ENCODE measurements at places on chromosomes 7 and 10. TPM values are rescaled to one million over a fixed set of nuclear protein-coding genes. Genes with fewer than 3 reads are reported as not detected.

The RBP4 gene
- polyA plus RNA-seq: not detected

DNA sequence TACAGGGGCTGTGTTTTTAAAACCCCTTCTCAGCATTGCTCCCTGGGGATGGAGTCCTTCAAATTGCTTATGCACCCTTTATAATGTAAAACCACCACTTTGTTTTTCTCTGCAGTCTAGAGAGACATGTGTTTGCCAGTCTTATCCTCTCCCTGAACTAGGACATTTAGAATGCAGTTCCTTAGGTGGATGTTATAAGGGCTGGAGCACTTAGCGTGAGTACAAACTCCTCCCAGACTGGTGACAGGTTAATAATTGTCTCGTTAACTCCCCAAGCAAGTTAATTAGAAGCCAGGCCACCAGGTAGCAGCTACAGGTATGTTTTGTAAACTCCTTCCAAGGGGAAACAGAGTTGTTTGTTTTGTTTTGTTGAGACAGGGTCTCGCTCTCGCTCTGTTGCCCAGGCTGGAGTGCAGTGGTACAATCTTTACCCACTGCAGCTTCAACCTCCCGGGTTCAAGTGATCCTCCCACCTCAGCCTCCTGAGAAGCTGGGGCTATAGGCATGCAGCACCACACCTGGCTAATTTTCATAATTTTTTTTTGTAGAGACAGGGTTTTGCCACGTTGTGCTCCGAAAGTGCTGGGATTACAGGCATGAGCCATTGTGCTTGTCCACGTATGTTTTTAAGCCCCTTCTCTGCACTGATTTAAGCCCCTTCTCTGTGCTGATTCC, 100.2 kb downstream of the FAM107B start:
- no peaks in the 10 kb centered on the region for H3K4me1 ChIP-seq
- H3K36me3 ChIP-seq: no peaks in the 10 kb centered on the region
- H3K4me3 ChIP-seq: no peak overlapping the region
- no peaks in the 10 kb centered on the region for H3K27me3 ChIP-seq
- no peak overlapping the region for H3K27ac ChIP-seq

DNA sequence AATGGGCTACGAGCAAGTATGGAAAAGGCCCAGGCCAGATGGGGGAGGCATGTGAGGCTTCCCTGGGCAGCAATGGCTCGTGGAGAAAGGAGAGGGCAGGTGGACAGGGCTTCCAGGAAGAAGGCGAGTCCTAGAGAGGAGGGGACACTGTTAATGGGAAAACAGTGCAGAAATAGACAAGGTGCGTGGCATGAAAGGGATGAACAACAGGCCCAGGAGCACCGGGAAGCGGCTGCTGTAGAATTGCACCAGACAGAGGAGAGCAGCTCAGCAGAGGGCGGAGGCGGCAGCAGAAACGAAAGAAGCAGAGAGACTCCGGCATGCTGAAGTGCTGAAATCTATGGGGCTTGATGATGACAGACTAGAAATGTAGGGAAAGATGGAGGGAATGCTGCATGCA, 102.1 kb downstream of the PIP4K2A start:
- H3K27ac ChIP-seq: peak overlapping the region; percentile 71
- peak; percentile 50 for DNase-seq
- peak overlapping the region; percentile 53 for H3K4me3 ChIP-seq
- H3K36me3 ChIP-seq: peaks cover 12% of the 10 kb centered on the region
- peaks cover 95% of the 10 kb centered on the region for H3K4me1 ChIP-seq

DNA sequence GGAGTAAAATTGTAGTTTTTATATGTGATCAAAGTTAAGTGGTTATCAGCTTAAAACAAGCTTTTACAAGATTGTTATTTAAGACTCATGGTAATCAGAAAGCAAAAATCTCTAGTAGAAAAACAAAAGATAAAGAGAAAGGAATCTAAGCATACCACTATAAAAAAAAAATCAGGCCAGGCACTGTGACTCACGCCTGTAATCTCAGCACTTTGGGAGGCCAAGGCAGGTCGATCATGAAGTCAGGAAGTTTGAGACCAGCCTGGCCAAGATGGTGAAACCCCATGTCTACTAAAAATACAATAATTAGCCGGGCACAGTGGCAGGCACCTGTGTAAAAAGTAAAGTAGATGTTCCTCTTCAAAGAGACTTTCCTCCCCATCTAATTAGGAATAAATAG, 265.9 kb upstream of the NRP1 start:
- H3K27ac ChIP-seq: no peak overlapping the region
- H3K4me1 ChIP-seq: no peaks in the 10 kb centered on the region
- no peak overlapping the region for H3K4me3 ChIP-seq
- DNase-seq: no peak

GRCh38 chr7:134845461-134845860, 66.0 kb downstream of the CALD1 start:
- no peak for DNase-seq
- H3K27ac ChIP-seq: no peak overlapping the region
- no peak overlapping the region for H3K4me3 ChIP-seq
- no peaks in the 10 kb centered on the region for H3K4me1 ChIP-seq

DNA sequence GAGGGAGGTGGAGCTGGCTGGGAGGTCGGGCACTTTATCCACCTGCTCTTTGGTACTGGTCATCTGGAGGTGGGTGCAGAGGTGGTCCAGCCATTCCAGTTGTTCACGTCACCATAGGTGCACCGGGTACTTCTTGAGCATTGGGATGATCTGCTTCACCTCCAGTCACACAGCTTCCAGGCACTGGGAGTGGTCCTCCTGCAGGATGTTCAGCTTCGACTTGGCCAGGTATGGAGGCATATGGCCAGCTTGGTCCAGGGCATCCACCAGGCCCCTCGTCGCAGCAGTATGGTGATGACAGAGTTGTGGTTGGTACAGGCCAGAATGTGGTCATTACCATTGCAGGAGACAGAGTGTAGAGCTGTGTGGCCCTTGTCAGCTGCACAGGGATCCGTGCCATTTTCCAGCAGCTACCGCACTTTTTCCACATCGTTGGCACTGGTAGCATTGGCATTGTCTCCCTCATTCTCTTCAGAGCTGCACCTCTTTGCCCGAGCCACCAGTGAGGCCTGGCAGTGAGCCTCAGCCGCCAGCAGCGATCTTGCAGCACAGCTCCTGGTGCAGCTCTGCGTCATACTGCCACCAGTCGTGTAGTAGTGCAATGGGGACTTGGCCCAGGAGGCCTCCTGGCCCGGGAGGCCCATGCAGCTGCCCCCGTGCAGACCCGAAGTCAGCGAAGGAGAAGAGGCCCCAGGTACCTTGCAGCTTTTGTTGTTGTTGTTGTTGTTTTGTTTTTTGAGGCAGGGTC, 150.9 kb downstream of the ZNF22 start:
- H3K36me3 ChIP-seq: no peaks in the 10 kb centered on the region
- DNase-seq: no peak

GRCh38 chr7:92753614-92754013, 82.8 kb downstream of the CDK6 start:
- H3K27ac ChIP-seq: no peak overlapping the region
- no peaks in the 10 kb centered on the region for H3K36me3 ChIP-seq
- no peak overlapping the region for H3K4me3 ChIP-seq
- DNase-seq: no peak
- no peaks in the 10 kb centered on the region for H3K27me3 ChIP-seq

DNA sequence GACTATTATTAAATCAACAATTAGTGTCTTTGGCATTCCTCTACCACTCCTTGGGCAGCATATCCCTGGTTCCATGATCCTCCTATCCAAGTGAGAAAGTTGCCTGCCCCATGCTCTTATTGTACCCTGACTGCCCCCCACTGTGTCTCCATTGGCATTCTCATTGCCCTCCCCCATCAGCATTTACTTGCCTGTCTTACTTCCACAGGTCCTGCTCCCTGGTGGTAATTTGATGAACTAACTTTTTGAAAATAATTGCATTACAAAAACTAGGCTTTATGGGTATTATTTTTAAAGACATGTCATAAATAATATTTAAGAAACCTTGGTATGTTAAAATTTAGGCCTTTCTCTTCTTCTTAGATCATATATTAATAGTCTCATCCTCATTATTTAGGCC, 346.4 kb downstream of the PCLO start:
- DNase-seq: no peak
- no peaks in the 10 kb centered on the region for H3K36me3 ChIP-seq
- H3K4me3 ChIP-seq: no peak overlapping the region
- H3K4me1 ChIP-seq: no peaks in the 10 kb centered on the region
- no peak overlapping the region for H3K27ac ChIP-seq
- H3K27me3 ChIP-seq: no peaks in the 10 kb centered on the region
